ENCODE measurements at places on chromosomes 13 and 19. TPM values are rescaled to one million over a fixed set of nuclear protein-coding genes. Genes with fewer than 3 reads are reported as not detected.

DNA sequence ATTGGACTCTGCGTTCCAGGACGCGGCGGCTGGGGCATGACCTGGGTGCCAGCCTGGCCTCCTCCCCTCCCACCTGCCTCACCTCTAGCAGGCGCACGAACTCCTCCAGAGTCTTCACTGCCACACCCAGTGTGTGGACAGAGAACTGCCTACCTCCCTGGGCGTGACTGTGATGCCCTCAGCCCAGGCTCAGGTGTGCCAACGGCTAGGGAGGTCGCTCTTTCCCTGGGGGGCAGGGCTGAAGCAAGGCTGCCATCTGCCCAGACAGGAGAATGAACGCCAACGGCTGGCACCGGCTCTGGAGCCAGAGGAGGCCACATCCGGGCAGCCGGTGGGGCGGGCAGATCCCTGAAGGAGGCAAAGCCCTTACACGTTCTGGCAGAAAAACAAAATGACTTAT is 11.3 kb downstream of the NANOS3 start:
- no peak for DNase-seq

GRCh38 chr19:3057275-3057714 is 5.0 kb downstream of the TLE5 start:
- DNase-seq, result peak; percentile 93

DNA sequence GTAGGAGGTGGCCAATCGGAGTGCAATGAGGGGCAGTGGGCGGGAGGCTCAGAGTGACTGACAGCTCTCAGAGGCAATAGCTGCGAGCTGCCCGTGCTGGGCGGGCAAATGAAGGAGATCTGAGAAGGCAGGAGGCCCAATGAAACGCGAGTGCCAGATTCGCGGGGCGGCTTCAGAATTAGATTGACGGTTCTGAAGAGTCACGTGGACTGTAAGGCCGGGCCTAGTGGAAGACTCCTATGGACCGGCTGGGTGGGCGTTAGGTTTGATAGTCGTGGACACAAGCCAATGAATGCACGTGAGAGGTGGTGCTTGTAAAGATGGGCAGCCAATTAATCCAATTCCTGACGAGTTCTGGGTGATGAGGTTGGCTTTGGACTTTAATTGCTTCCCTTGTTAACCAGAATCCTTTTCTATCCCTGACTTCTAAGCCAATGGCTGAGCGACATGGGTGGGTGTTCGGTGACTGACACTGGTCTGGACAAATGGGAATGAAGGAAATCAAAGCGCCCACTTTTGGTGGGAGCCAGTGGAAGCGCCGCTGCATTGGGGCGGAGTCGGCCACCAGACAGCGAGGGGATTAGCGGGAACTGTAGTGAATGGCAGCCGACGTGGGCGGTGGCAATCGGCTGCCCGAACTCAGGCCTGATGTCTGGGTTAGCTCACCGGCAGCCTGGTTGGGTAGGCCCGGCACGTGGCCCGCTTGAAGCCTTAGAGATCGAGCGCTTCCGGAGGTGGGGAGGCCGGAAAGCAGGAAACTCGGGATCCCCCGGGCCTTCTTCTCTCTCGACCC is 524 bp upstream of the KHSRP start:
- DNase-seq, result peak; percentile 100

DNA sequence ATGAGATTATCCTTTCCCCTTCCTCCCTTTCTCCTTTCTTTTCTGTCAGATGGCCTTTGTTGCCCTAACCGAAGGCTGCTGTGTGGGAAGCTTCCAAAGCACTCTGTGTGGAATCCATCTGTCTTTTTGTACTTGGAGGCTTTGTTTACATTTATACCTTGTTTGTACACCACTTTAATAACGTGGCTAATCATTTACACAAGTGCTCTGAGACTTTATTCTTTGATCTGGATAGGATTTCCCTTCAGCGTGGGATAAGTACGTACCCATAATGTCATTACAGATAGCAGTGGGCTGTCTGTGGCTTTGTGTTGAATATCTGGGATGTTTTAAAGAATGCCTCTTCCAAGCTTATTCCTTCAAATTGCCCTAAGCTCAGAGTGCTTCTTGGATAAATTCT is 684.7 kb upstream of the SLITRK5 start:
- no peak for DNase-seq

DNA sequence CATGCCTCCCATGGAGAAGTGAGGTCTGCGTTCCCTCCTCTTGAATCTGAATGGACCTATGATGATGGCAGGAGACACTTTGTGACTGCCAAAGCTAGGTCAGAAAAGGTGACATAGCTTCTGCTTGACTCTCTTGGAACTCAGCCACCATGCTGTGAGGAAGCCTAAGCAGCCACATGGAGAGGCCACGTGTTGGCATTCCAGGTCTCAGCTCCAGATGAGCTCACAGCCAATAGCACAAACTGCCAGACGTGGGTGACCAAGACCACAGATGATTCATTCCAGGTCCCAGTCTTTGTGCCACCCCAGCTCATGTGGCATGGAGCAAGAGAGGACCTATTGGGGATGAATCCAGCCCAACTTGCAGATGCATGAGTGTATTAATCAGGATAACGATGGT is 8.7 kb upstream of the GGACT start:
- no peak for DNase-seq

- no peak for DNase-seq
These were observed 57.0 kb downstream of the PCDH20 start for GRCh38 chr13:61358599-61358998.

DNA sequence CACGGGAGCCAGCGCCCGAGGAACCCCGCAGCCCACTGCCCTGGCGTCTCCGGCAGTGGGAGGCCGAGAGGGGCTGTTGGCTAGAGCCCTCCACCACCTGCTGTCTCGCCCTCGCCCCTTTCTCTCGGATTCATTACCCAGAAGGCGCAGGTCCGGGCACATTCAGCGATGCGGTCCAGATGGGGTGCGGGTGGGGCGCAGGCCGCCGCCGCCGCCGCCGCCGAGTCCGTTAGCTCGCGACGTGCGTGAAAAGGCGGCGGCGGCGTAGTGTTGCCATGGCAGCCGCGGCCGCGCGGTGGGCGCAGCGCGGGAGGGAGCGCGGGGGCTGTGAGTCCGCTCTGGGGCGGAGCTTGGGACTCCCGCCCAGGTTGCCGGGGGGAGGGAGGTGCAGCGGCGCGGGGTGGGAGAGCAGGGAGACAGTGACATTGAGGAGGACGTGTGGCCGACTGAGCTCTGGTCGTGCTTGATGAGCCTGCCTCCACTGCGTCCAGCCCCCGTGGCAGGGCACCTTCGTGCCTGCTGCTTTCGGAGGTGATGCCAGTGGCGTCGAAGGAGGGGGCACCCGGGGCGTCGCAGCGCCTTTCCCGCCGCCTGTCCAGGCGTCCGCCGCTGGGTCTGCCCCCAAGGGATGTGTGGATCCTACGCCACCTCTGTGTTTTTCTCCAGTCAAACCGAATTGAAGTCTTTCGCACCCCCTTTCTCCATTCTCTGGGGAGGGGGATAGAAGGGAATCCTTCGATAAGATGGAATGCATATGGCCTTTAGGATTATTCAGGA is at the start of gene KATNAL1:
Gene KATNAL1, minus strand, starts transcription at position 358 of the 777 bp plus-strand sequence. CDS start 23,774 bp downstream, outside the sequence.
- DNase-seq, result peak; percentile 90

GRCh38 chr13:20702530-20702914 is 977 bp upstream of the IL17D start:
- DNase-seq, result peak; percentile 54

DNA sequence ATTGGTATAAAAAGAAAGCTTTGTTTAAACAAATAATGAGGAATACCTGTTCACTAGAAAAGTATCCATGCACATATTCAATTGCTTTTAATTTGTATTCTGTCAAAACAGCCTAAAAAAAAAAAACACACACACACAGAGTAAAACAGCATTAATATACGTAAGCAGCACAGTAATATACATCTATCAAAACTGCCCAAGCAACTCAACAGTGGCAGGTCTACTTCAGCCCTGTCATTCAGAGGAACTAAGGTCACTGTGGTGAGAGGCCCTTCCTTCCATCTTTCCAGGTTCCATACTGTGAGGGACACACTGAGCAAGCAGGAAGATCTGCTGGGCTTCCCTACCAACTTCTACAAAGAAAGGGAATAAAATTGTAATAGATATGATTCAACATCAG is 3.8 kb downstream of the PROSER1 start:
- no peak for DNase-seq

- no peak for DNase-seq
These were observed 502.8 kb downstream of the COG6 start for GRCh38 chr13:40158218-40158617.

- no peak for DNase-seq
These were observed 46.2 kb downstream of the PDS5B start for GRCh38 chr13:32632343-32632909.

- peak; percentile 1 for DNase-seq
These were observed 204.5 kb upstream of the ATXN8OS start for GRCh38 chr13:69903081-69903480.

DNA sequence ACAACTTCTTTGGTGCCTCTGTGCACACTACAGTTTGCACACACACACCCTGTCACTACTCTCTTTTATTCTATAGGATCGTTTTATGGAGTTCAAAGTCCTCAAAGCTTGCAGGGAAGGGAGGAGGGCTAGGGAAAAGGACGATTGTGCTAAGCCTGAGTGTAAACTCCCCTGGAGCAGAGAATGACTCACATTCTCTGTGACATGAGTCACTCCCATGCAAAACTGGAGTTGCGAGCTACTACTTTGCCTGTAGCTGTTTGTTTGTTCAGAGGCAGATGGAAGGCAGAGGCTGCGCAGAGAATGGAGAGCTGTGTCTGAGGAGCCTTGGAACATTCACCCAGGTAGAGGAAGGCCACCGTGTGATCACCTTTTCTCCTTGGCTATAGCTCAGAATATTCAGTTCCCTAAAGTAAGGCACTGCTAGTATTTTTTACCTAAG is 80.5 kb upstream of the MBNL2 start:
- peak; percentile 39 for DNase-seq

DNA sequence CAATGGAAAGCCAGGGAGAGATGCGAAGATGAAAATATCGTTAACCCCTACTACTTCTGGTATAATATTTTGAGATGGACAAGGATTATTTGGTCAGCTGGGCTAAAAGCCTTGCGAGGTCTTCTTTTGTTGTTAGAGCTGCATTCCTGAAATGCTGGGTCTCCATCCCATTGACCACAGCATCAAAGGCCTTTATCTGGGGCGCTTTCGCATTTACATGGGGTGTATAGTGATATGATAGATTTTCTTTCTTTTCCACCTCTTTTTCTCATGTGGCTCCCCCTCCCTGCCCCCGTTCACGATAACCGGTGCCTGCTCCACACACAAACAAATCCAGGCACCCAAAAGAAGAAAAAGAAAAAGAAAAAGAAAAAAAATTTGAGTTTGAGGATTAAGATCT is 77.5 kb downstream of the ZNF536 start:
- no peak for DNase-seq

GRCh38 chr13:29943686-29944085 is 93.3 kb upstream of the UBL3 start:
- no peak for DNase-seq

DNA sequence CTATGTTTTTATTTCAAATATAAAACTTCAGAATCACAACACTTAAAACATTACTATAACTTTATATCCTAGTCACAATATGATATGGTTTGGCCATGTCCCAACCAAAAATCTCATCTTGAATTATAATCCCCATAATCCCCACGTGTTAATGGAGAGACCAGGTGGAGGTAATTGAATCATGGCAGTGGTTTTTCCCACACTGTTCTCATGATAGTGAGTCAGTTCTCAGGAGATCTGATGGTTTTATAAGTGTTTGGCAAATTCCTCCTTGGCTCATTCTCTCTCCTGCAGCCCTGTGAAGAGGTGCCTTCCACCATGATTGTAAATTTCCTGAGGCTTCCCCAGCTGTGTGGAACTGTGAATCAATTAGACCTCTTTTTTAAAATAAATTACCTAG is 307.6 kb downstream of the SPRY2 start:
- DNase-seq, result no peak

DNA sequence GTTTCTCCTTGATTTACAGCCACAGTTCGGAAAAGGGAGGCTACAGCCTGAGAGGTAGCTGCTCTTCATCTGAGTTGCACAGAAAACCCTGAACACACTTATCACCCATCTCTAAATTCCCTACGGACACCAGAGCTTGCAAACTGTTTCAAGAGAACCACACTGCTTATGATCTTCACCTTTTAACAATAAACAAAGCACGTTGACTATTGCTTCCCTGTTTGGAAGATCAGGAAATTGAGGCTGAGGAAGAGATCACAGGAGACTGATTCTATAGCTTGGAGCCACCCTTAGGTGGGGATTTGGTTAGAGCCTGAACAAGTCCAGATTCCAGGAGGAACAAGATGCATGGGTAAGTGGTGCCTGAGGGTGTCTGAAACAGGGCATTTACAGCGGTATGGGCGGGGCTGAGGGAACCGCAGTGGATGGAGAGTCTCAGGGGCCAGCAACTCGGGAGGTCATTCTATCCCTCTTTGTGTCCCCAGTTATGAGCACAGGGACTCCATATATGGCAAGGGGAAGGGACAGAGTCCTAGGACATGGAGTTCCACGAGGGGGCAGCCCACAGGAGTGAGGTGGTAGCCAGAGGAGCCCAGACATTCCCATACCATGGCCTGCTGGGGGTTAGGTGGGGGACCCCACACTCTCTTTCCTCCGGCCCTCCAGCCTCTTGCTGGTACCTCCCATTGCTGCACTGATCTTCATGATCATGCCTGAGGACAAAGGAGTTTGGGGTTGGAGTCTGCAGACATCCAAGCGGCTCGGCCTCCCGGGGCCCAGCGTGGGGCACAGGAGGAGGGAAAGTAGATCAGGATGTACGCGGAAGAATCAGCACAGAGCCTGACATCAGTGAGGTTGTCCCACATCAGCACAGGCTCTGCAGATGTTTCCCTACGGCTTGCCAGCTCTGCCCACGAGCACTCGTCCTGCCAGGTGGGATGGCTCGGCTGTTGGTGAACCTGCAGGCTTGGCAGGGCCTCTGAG is 162.3 kb upstream of the ZNF536 start:
- no peak for DNase-seq

DNA sequence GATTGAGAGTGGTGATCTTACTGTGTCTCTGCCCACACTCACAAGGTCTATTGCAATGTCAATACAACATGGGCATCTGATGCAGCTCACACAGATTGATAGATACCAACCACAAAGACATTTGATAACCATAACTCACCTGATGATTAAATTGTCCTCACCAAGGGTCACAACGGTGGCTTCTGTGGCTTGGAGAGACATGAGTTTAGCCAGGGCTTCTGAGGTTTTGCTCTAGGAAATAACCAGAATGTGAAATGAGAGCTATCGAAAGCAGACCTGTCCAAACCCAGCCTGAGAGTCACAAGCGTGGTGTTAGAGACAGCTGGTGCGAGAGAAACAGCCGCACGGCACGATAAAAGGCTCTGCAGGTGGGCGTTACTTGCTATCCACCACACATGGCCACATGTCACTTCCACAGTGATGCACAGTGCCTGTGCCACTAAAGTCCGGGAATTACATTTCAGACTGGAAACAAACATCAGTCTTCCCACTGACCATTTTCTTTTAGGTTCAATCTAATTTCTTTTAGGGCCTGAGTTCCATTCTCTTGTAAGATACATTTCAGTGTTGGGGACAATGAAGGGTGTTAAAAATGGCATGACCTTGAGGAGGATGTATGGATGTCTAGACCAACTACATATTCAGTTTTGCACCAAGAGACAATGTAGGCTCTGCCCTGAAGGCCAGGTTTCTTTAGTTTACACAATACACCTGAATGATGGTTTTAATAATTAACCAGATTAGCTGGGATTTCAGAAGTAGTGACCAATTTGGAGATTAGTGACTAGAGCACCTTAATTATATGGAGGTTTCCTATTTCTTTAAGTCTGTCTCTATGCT is 53.7 kb downstream of the ATP7B start:
- no peak for DNase-seq

Gene IZUMO4
- total RNA-seq, result 1.8 TPM

Gene FFAR3
- 0.22 TPM for total RNA-seq

Gene ATP1A3
- total RNA-seq, result 0.18 TPM

Gene CLEC17A
- not detected for total RNA-seq

Gene S1PR4
- total RNA-seq, result 0.58 TPM

Gene PSG11
- 0.75 TPM for total RNA-seq

Gene APOC1
- total RNA-seq, result 25.0 TPM

Gene LRRC8E
- 0.13 TPM for total RNA-seq

Gene RAB4B
- 6.0 TPM for total RNA-seq

Gene FAM216B
- total RNA-seq, result 0.09 TPM

Measured in muscle of leg (tissue), 16 donors.